ENCODE measurements at places on chromosomes 2 and 18.

- DNase-seq = no peak
These were observed 10.1 kb downstream of the RND3 start for GRCh38 chr2:150477347-150477746.

- peak; percentile 45 for DNase-seq
These were observed 123.5 kb downstream of the INHBB start for GRCh38 chr2:120469426-120469825.

DNA sequence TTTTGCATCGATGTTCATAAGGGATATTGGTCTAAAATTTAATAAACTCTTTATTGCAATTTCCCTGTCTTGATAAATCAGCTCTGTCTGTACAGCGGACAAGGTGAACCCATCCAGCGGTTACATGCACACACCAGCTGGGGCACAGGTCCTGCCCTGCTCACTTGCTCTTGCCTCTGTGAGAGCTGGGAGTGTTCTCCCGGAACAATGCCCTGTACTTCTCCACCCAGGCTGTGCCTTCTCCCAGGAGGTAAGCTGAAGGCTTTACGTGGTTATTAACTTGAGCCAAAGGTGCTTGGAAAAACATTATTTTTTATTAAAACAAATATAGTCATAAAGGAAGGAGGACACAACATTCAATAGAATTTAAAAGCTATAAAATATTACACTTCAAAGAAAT, 117.6 kb downstream of the ALPK2 start:
- no peak for DNase-seq

DNA sequence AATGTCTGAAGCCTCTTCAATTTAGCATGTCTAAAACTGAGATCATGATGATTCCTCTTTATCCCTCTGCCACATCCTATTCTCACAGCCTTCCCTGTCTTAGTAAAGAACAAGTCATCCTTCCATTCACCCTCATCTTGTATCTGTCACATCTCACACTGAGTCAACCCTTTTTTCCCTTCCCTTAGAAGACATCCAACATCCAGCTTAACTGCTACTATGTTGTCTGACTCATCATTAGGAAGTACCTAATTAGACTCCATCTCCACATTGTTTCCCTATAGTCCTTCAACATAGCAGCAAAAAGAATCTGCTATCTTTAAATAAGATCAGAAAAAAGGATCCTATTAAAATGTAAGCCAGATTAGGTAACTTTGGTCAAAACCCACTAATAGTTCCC, 85.2 kb upstream of the GRB14 start:
- DNase-seq = peak; percentile 18

- DNase-seq = peak; percentile 92
These were observed 40.8 kb upstream of the AKAIN1 start for GRCh38 chr18:5237723-5238370.

GRCh38 chr2:99850084-99850710, 292.2 kb downstream of the AFF3 start:
- no peak for DNase-seq

DNA sequence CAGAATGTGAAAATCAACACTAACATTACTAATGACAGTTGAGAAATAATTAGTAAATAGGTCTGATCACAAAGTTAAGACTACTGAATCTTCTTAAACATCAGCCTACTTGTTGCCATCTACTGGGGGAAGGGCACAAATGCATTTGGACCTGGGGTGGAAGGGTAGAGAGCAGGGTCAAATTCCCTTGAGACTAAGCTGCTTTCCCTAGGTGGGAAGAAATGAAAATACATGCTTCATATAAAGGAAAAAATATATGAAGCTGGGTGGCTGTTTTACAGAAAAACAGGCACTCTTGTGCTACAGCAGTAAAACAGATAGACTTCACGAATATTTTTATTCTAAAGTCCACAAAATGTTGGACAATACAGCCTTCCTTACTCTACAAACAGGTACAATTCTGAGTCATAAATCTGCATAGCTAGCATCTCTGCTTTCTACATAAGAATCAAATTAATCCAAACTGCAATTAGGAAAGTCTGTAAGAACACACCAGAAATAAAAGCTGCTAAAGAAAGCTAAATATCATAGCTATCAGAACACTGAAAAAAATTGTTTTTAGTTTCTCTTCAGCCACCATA, 10.9 kb downstream of the TRIP12 start:
- DNase-seq = peak; percentile 30

GRCh38 chr2:54927085-54927750, 123.0 kb downstream of the RTN4 start:
- DNase-seq = no peak

DNA sequence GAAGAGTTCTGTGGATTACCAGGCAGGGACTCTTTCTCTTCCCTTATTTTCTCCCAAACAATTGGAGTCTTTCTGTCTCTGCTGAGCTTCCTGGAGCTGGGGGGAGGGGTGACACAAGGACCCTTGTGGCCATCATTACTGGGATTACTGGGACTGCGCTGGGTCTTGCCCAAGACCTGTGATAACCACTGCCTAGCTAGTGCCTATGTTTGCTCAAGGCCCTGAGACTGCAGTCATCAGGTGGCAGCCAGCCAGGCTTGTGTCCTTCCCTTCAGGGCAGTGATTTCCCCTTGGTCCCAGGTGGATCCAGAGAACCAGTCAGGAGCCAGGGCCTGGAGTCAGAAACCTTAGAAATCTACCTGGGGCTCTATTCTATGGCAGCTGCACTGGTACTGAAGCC, 355.6 kb downstream of the PARD3B start:
- peak; percentile 18 for DNase-seq

- peak; percentile 5 for DNase-seq
These were observed 60.1 kb downstream of the ITGB6 start for GRCh38 chr2:160139991-160140390.

GRCh38 chr2:105426626-105427292, 27.9 kb upstream of the FHL2 start:
- DNase-seq = no peak

DNA sequence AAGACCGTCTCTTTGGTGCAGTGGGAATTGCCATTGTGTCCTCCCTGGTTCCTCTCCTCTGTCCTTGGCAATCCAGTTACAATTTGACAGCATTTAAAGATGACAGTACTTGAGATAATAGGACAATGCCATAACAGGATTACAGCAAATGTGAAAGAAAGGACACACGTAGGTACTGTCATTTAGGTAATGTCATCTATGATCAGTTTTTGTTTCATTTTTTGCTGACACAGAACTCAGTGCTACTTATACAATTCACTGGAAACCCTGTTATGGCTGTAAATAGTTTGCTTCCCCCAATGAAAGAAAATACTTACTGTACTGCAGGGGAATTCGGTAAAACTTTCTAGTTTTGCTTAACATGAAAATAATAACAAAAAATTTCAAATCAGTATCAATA, 65.2 kb downstream of the BCL11A start:
- no peak for DNase-seq

DNA sequence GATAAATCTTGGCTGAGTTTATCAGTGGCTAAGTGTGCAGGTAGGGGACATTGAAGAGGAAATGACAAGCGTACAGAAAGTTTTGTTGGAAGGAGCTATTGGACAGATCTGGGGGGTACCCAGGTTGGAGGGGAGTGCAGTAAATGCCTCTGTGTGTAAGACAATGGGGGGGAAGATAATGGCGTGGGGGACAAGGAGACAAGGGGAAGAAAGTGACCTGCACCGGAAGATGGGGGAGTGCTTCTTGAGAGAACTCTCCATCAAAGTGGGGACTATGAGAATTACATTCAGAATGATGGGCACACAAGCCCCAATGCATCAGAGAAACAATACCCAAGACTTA, 190.0 kb downstream of the ALPK2 start:
- DNase-seq = no peak

GRCh38 chr2:181754105-181754504, 73.8 kb upstream of the NEUROD1 start:
- DNase-seq = no peak

GRCh38 chr2:86624267-86624547, 542 bp upstream of the RNF103 start:
- no peak for DNase-seq

- DNase-seq = no peak
These were observed 152.7 kb downstream of the MBP start for GRCh38 chr18:76979906-76980305.

- DNase-seq = no peak
These were observed 9.2 kb upstream of the CCDC141 start for GRCh38 chr2:179059026-179059700.

DNA sequence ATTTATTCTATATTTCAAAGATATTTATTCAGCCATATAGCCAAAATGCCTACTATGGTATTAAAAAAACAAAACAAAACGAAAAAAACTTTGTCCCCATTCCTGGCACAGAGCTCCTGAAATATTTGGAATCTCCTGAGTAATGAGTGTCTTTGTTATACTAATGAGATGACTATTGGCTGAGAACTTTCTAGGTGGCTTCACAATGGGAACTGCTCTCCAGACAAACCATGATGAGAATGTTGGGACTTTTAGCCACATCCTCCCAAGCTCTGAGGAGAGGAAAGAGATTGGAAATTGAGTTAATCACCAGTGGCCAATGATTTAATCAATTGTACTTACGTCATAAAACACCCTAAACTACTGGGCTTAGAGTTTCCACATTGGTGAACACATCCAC, 631.8 kb upstream of the SETBP1 start:
- no peak for DNase-seq

DNA sequence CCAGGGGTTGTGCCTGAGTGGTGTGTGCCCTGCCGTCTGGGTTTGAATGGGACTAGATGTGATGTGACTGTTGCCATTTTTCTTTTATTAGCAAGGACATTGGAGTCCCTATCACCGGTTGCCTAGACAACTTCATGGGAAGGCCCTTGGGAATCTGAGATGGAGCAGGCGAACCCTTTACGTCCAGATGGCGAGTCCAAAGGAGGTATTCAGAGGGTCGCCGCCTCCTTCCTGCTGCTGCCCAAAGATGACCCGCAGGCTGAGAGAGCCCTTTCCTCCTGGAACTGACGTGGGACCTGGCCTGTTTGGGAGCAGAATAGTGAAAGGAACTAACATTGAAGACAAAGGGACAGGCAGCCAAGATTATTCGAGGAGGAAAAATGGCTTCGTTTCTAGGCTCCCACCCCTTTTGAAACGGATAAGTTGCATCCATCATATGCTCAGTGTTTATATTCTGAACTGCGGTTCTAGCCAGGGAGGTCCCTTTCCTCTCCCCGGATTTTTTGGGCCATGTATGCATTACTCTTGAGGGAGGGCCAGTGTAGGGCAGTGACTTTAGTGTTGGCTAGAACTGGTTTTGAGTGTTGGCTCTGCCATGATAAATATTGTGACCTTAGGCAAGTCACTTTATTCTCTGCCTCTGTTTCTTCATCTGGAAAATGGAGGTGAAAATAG, 673 bp downstream of the CENPO start:
- DNase-seq = peak; percentile 31

GRCh38 chr18:23114911-23115310, 20.4 kb upstream of the CABLES1 start:
- peak; percentile 64 for DNase-seq

- DNase-seq = no peak
These were observed 53.1 kb downstream of the DYSF start for GRCh38 chr2:71506222-71507153.

DNA sequence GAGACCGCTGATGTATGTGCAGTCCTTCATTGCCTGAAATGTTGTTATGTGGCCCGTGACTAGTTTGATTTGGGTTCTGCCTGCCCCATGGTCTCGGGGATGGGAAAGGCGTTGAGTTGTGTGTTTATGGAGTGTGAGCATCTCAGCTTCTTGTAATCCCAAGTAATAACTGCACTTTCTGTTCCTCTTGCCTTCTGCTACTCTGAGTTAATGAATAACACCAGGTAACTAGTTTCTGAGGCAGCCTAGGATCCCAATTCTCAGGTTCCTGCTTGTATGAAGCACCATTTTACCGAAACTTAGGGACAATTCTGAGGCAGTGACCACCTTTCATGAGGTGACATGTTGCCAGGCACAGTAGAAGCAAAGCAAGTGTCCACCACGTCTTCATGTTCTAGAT, 170.0 kb downstream of the ALK start:
- DNase-seq = no peak

GRCh38 chr18:79485788-79486355, 90.1 kb downstream of the NFATC1 start:
- peak; percentile 89 for DNase-seq

DNA sequence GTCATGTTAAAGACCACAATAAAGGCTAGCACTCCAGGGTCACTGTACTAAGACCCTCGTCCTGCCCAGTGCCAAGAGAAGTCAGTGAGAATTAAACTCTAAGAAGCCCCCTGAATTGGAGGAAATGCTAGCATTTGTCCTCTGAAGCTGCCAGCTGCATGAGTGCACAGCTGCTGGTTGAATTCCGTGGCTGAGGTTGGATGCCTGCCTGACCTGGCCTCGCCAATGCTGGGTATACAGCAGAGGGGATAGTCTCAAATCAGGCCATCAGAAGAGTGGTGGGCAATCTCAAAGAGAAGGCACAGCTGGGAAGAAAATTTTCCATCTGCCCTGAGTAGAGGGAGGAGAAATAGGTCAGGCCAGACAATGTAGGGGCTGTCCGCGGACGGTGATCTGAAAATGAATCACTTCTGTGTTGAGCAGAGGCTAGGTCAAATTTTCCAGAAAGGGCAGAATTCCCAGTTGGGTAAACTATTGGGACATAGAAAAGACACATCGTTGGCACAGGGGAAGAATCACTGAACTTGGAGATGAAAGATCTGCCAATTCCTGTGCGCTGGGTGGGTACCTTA, 110.5 kb upstream of the AGAP1 start:
- DNase-seq = no peak

DNA sequence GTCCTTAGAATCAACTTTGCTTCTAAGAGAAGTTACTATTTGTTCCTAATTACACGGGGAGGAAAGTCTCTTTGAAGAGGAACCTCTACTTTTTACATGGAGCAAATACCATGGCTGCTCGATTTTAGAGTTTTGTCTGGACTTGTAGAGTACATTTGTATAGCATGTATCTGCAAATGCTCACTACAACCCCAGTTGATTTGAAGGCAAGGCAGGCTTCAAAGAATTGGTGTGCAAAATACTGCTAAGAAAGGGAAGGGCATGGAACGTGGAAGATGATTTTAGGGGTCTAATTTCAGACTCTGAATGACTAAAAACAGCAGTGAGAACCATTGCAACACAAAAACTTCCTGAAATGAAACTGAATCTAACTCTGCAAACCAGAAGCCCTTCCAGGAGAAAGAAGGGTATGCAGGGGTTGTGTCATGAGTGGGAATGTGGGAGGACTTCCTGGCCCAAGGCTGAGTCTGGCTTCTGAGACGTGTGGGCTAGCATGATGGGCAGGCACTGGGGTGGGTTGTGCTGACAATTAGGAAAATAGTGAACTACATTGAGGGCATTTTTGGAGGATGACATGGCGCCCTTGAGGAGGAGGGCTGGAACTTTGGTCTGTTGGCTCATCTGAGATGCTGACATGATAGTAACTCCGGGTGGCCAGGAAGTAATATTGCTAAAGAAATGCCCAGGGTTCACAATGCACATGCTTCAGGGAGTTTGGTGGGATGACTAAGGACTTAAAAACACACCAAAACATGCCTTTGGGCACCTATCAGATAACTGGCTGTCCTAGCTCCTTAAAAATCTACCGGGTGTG, 18.9 kb upstream of the IL1R2 start:
- peak; percentile 95 for DNase-seq

- DNase-seq = no peak
These were observed 34.4 kb downstream of the MYCN start for GRCh38 chr2:15974565-15975260.

Measured in fibroblast of pulmonary artery (primary cell).